ENCODE measurements at places on chromosomes 13 and 19. TPM values are rescaled to one million over a fixed set of nuclear protein-coding genes. Genes with fewer than 3 reads are reported as not detected.

- H3K36me3 ChIP-seq: no peaks in the 10 kb centered on the region
- peak; percentile 91 for DNase-seq
- peak within 1 kb of the TSS; percentile 83 for H3K4me3 ChIP-seq
- H3K4me1 ChIP-seq: peaks cover 14% of the 10 kb centered on the region
Measured at GRCh38 chr19:51887522-51888498, at the start of gene ZNF577. Gene ZNF577, minus strand, starts transcription at chr19:51887951. Its CDS starts 7,569 bp downstream, at chr19:51880382.

- no peak overlapping the region for H3K27ac ChIP-seq
- no peaks in the 10 kb centered on the region for H3K27me3 ChIP-seq
- no peak for DNase-seq
- no peaks in the 10 kb centered on the region for H3K36me3 ChIP-seq
- no peak overlapping the region for H3K4me3 ChIP-seq
Measured at GRCh38 chr13:98065468-98065867, 77.4 kb upstream of the FARP1 start.

DNA sequence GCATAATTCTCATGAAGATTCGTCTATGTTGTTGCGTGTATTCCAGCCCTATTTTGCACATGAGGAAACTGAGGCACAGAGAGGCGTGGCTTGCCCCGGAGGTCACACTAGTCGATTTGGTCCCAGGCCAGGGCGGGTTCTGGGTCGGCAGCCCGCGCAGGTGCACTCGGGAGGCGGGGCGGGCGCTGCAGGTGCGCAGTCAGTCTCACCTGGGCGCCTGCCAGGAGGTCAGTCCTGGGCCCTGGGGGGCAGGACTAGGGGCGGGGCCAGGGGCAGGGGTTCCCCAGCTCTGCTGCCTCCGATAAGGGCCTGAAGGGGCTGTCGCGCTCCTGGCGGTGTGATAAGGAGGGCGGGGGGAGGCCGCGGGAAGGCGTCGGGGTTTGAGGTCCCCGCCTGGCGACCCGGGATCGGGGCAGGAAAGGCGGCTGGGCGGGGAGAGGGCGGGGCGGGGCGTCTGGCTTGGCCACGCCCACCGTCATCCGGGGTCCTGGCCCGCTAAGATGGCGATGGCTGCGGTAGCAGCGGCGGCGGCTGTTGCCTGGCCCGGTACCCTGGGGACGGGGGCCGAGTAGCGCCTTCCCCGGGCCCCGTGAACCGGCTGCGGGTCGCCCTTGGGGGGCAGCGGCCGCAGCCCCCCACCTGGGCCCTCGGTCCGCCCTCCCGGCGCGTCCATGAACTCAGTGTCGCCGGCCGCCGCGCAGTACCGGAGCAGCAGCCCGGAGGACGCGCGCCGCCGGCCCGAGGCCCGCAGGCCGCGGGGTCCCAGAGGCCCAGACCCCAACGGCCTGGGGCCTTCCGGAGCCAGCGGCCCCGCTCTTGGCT lies at the start of gene ATG4D:
ATG4D (plus strand) TSS at position 485 of the 822 bp plus-strand sequence; CDS start at position 672, 187 bp downstream.
- no peaks in the 10 kb centered on the region for H3K27me3 ChIP-seq
- H3K4me3 ChIP-seq: peak within 1 kb of the TSS; percentile 91
- peak; percentile 83 for DNase-seq

Gene C19orf18
- total RNA-seq: 2.0 TPM

Gene ATP4B
- total RNA-seq: not detected

Gene ZNF682
- total RNA-seq: 3.6 TPM

Gene TMIGD2
- total RNA-seq: not detected

All from heart right ventricle (tissue), 16 donors.